ENCODE measurements at places on chromosomes 12 and 14. TPM values are rescaled to one million over a fixed set of nuclear protein-coding genes. Genes with fewer than 3 reads are reported as not detected.
A peak's percentile ranks its signal among the peaks of the same experiment; 100 is the strongest.

DNA sequence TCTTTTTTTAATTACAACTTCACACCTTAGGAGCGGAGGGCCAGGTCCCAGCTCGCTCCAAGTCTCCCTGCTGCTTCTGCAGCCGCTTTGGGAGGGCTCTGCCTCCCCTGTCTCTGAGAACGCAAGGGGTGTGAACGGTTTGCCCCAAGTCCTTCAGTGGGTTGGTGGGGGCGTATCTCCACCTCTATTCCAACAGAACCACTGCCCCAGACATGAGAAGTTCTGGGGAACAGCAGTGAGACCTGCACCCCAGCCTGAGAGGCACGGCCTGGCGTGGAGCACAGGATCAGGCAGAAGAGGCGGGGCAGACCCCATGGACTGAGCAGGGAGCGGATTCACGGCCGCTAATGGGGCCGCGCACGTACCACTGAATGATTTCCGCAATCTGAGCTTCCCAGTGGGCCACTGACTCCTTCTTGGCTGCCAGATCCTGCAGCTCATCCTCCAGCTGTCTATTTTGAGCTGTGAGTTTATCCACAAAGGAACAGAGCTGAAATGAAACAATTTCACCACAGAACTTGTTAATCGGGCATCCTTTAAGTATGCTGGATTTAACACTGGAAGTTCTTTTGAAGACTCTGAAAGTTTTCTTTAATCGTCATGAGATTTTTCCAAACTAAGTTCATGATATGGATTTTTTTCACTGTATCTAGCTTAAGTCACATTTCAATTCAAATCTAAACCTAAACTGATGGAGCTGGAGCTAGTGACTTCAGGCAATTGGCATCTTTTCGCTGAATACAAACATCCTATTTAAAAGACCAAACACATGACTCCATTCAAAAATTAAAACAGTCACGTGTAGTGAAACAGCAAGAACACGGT lies 44.4 kb downstream of the AMN start:
- no peak overlapping the region for H3K27ac ChIP-seq
- H3K4me1 ChIP-seq = no peaks in the 10 kb centered on the region
- H3K4me3 ChIP-seq = no peak overlapping the region
- no peaks in the 10 kb centered on the region for H3K27me3 ChIP-seq

Gene CPNE6
- total RNA-seq = not detected

DNA sequence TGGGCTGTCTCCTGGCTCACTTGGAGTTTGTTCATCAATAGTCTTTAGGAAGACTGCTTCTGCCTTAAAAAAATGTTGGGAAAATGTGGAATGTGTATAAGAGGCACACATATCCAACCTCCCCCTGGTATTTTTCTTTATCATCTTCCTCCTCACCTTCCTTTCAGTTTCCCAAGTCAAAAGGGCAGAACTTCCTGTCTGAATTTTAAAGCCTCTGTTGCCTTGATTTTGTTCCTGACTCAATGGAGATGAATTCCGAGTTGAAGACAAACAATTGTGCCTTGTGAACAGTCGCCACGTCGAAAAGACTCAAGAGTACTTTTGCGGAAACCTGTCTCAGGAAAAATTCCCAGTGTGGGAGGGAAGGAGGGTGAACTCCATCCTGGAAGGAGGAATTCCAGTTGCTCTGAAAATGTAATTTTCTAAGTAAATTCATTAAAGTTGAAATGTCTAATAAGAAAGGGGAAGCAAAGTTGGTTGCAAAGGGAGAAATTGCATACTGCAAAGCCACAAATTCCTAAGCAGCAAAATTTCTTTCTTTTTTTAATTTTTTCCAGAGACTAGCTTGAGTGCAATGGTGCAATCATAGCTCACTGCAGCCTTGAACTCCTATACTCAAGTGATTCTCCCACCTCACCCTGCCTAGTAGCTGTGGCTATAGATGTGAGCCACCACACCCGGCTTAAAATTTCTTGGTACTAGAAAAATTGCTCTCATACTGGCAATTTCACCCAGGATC lies 50.2 kb upstream of the ELK3 start:
- DNase-seq = no peak
- H3K4me1 ChIP-seq = no peaks in the 10 kb centered on the region
- H3K27me3 ChIP-seq = peaks cover 3% of the 10 kb centered on the region
- H3K4me3 ChIP-seq = no peak overlapping the region
- no peak overlapping the region for H3K27ac ChIP-seq

Gene NAV3
- 11.5 TPM for total RNA-seq

- no peak overlapping the region for H3K27ac ChIP-seq
- H3K4me1 ChIP-seq = no peaks in the 10 kb centered on the region
- H3K36me3 ChIP-seq = peaks cover 14% of the 10 kb centered on the region
- H3K27me3 ChIP-seq = peaks cover 9% of the 10 kb centered on the region
- DNase-seq = no peak
Observed at GRCh38 chr14:50812856-50813543, 18.0 kb downstream of the NIN start.

DNA sequence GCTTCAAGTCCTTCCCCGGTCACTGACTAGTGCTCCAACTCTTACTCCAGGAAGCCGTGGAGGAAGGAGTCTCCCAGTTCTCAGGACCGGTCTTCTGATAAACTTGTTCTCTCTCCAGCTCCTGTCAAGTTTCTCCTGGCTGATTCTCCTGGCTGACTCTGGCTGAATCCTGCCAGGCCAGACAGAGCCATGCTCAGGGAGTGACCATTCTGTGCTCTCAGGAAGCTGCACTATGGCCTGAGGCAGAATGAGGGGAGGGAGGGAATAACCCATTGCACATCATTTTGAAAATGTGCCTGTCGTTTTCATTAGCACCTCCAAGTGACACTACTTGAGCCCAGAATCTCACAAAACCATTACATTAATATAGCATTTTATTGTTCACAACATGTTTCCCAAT lies 80.8 kb downstream of the IFNG start:
- DNase-seq = no peak
- peaks cover 6% of the 10 kb centered on the region for H3K36me3 ChIP-seq
- no peaks in the 10 kb centered on the region for H3K27me3 ChIP-seq
- H3K4me1 ChIP-seq = peaks cover 15% of the 10 kb centered on the region
- H3K4me3 ChIP-seq = no peak overlapping the region

Gene CLEC14A
- total RNA-seq = 0.17 TPM

DNA sequence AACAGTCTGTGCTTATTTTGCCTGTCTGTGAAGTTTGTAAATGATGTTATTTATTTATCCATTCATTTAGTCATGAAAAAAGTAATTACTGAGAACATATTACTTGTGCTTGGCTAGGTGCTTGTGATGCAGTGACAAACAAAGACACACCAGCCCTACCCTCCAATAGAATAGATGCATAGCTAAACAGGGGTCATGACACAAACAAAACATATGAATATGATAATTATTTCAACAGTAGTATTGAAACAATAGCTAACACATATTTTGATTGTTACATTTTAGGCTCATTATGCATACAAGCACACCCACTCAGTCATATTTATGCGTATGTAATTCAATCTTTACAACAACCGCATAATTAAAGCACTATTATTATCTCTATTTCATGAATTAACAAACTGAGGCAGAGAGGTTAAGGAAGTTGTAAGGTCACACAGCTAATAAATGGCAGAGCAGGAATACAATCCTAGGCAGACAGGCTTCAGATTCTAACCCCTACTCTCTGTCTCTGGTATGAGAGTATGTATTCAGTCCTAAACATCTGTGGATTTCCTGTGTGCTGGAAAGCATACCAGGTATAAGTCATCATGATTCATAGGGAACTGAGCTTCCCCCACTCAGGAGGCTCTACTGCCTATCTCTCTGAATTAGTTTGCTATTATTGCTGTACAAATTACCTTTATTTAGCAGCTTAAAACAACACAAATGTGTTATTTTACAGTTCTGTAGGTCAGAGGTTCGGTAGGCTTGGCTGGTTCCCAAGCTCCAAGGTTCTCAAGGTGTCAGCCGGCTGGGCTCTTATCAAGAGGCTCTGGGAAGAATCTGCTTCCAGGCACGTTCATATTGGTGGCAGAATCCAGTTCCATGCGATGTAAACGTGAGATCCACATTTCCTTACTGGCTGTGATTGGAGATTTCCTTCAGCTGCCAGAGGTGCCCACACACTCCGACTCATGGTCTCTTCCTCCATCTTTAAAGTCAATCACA lies 509.4 kb downstream of the GALC start:
- no peak overlapping the region for H3K4me3 ChIP-seq
- peaks cover 2% of the 10 kb centered on the region for H3K4me1 ChIP-seq
- no peak for DNase-seq
- H3K27ac ChIP-seq = no peak overlapping the region
- peaks cover 1% of the 10 kb centered on the region for H3K36me3 ChIP-seq

Gene SMCO2
- 1.6 TPM for total RNA-seq

Gene KRT2
- total RNA-seq = not detected

GRCh38 chr12:83113945-83114344 lies 427.2 kb downstream of the TMTC2 start:
- no peak overlapping the region for H3K4me3 ChIP-seq
- DNase-seq = no peak
- H3K36me3 ChIP-seq = peaks cover 8% of the 10 kb centered on the region
- H3K27me3 ChIP-seq = no peaks in the 10 kb centered on the region
- no peak overlapping the region for H3K27ac ChIP-seq
- H3K4me1 ChIP-seq = no peaks in the 10 kb centered on the region

Gene PRICKLE1
- 43.2 TPM for total RNA-seq

Gene KCNA5
- total RNA-seq = 0.72 TPM

- H3K27ac ChIP-seq = no peak overlapping the region
- H3K27me3 ChIP-seq = peaks cover 25% of the 10 kb centered on the region
Observed at GRCh38 chr14:61575126-61575525, 120.2 kb upstream of the HIF1A start.

DNA sequence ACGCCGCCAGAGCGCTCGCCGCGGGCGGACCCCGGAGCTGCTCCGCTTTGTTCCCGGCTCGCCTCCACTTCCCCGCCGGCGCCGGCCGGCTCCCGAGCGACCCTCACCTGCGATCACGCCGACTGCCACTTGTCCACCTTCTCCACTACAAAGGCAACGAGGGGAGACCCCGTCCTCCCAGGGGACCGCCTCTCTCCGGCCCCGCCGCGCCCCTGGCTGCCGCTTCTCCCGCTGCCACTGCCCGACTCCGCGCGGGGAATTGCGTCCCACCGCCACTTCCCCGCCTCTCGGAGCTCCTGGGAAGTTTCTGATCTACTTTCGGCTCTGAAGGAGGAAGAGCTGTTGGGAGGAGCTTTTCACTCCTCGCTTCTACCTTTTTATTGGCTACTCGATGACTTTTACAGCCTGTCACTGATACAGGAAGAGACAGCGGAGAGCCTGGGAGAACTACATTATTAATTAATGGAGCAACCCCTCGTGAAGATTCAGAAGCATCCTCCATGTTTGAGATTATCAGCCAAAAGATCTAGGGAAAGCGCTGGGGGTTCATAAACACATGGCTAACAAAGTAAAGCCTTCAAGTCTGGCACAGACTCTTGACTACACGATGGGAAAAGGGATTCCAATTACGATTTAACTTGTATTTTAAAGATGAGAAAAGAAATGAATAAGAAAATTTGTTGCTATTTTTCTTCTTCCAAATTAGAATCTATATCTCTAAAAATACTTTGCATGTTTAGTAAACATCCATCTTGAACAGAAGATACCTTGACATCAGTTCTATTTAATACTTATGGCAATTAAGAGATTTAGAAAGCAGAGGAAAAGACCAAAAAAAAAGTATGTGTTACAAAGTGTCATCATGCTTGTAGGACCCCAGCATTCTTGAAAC lies at the start of gene BAZ1A:
Gene BAZ1A (minus strand): TSS at position 330 of the 892 bp plus-strand sequence. CDS start 756 bp downstream, outside the sequence.
- peak within 1 kb of the TSS; percentile 99 for H3K27ac ChIP-seq
- H3K27me3 ChIP-seq = no peaks in the 10 kb centered on the region
- H3K4me3 ChIP-seq = peak within 1 kb of the TSS; percentile 99
- peaks cover 3% of the 10 kb centered on the region for H3K36me3 ChIP-seq
- peak; percentile 56 for DNase-seq

Gene ALG10
- total RNA-seq = 21.6 TPM

Gene PDZRN4
- total RNA-seq = 0.11 TPM

DNA sequence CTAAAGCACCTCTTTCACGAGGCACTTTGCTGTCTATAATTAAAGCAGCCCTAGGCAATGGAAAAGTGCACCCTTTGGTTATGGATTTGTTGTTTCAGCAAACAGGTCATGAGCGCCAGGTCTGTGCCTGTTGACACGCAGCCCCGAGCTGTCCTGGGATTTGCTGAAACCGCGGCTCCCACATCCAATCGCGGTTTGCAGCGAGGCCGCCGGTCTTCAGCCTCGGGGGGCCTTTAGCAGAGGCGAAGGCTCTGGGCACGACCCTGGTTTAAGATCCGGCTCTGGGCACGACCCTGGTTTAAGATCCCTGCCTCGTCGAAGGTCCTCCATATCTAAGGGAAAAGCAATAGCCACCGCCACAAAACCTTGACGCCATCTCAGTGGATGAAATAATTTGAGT lies 79.2 kb downstream of the GLT1D1 start:
- no peak for DNase-seq
- H3K4me3 ChIP-seq = no peak overlapping the region
- peaks cover 5% of the 10 kb centered on the region for H3K4me1 ChIP-seq
- H3K27me3 ChIP-seq = peaks cover 2% of the 10 kb centered on the region

- H3K36me3 ChIP-seq = no peaks in the 10 kb centered on the region
- peaks cover 38% of the 10 kb centered on the region for H3K4me1 ChIP-seq
- DNase-seq = no peak
- no peak overlapping the region for H3K27ac ChIP-seq
- H3K27me3 ChIP-seq = no peaks in the 10 kb centered on the region
Observed at GRCh38 chr12:38508246-38508645, 191.7 kb downstream of the ALG10B start.

Gene SERPINA9
- total RNA-seq = not detected

GRCh38 chr14:96693987-96694386 lies 103.2 kb upstream of the VRK1 start:
- H3K27ac ChIP-seq = peak overlapping the region; percentile 63
- H3K4me3 ChIP-seq = no peak overlapping the region
- H3K36me3 ChIP-seq = no peaks in the 10 kb centered on the region

DNA sequence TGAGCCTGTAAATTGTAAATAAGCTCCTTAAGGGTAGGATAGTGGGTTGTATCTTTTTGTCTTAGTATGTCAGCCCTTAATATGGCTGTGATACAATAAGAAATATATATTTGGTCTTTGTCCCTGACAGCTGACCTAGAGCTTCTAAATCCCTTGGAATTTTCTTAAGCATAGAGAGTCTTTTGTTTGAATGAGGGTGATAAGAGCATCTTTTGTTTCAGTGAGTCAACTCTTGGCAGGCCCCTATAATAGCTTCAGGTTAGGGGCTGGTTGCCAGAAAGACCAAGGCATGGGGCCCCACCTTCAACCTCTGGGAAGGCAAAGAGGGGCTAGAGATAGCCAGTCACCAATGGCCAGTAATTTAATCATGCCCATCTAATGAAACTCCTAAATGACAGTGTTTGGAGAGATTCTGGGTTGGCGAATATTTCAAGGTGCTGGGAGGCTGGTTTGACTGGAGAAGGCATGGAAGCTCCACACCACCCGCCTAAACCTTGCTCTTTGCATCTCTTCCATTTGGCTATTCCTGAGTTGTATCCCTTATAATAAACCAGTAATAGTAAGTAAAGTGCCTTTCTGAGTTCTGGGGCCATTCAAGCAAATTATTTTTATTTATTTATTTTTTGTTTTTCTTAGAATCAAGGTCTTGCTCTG lies 10.5 kb downstream of the PALS1 start:
- H3K36me3 ChIP-seq = peaks cover 1% of the 10 kb centered on the region
- no peaks in the 10 kb centered on the region for H3K27me3 ChIP-seq
- no peak overlapping the region for H3K4me3 ChIP-seq
- peaks cover 8% of the 10 kb centered on the region for H3K4me1 ChIP-seq
- peak overlapping the region; percentile 45 for H3K27ac ChIP-seq

Gene FOXG1
- 1.2 TPM for total RNA-seq
